ENCODE measurements at places on chromosomes 3 and 15. TPM values are rescaled to one million over a fixed set of nuclear protein-coding genes. Genes with fewer than 3 reads are reported as not detected.

GRCh38 chr3:157248590-157249422 is 88.9 kb upstream of the CCNL1 start:
- peak; percentile 95 for DNase-seq

DNA sequence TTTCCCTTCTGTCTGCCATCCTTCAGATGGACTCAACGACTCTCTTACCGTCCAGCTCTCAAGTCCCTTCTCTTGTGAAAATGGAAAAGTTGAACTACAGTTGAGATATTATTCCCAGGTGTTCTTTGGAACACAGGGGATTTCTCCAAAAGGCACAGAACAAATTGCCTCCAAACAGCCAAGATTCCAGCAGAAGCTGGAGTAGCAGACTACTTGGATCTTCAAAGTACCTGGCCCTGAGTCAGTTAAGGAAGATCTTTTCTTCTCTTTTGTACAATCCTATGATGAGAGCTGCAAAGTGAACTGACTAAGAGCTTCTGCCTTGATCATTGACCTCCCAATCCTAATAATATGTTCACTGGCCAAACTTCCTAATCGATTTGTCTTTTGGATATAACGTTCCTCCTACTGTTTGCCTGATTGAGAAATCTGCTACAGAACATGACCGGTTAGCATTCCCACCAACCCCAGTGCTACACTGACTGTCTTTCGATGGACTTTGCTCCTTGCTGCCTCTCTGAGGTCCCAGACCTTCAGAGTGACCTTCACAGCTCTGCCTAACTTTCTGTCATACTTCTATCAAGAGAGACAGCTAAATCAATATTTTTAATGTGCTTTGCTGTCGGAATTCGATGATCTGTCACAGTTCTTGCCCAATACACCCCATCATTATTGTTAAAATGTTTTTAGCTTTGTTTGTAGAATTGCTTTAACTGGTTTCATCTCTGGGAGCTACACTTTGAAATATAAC is 21.9 kb downstream of the PAQR9 start:
- no peak for DNase-seq

DNA sequence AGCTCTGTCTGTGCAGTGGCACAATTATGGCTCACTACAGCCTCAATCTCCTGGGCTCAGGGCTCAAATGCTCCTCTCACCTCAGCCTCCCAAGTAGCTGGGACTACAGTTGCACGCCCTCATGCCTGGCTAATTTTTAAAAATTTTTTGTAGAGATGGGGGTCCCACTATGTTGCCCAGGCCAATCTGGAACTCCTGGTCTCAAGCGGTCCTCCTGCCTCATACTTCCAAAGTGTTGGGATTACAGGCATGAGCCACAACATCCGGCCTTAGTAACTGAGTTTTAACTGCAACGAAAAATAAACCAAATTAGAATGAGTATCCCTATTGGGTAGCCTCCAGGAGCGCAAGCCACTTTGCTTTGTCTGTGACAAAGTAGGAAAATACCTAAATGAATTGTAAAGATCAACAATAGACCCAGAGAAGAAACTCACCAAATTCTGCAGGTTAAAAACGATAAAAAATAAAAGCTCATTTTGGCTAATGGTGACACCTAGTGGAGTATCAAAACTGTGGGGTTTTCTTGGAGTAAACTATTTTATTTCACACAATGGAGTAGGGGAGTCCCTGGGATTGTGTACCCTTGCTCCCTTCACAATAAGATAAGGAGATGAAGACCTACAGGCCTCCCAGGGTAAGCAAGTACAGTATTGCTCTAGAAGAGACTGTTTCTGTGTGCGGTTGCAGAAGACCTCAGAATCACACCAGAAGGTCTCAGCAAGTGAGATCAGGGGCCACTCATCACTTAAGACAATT is 21.0 kb upstream of the CA12 start:
- peak; percentile 55 for DNase-seq

DNA sequence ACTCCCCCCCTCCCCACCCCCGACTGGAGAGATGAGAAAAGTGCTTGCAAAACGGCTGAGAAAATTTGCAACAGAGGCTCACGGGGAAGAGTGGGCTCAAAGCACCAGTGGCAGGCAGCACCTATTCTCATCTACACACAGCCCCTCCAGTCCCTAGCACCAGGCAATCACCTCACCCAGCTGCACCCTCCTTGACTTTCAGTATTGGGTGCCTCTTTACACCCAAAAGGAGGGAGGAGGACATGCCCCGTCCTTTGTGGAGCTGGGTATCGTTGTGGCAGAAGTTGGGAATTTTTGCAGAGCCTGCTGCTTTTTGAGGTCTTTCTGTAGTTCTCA is 182.8 kb upstream of the TOPAZ1 start:
- DNase-seq, result no peak

DNA sequence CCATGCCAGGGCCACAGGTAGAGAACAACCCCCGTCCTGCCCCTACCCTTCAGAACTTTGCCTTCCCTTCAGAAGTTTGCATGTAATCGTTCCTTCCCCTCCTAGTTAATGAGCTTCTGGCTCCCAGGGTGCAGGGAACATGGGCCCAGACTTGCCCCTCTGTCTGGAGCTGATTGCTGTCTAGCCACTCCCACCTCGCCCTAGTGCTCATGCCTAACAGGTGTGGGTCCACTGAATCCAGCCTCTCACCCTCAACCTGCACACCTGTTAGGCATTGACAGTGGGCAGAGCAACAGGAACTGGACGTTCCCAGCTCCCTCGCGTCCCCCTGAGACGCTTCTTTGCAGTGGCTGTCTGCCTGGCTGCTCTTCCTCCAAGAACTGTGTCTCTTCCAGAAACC is 40.3 kb downstream of the WNT5A start:
- DNase-seq, result no peak

DNA sequence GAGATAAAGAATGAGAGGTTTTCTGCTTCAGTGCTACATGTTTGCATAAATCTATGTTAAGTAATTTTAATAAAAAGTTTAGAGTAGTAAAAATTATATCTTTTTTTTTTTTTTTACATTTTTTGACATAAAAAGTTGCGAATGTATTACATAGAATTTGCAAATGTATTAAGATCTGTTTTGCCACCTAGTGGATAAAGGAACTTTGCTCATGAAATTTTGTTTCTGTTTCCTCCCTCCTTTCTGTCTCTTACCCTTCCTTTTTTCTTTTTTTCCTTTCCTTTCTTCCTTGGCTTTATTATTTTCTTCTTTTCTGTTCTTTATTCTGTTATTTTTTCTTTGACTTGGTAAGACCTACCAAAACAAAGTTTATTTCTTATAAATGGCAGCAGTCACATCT is 58.5 kb upstream of the UTS2B start:
- DNase-seq, result peak; percentile 19

The FLNB gene
- total RNA-seq, result 46.1 TPM

DNA sequence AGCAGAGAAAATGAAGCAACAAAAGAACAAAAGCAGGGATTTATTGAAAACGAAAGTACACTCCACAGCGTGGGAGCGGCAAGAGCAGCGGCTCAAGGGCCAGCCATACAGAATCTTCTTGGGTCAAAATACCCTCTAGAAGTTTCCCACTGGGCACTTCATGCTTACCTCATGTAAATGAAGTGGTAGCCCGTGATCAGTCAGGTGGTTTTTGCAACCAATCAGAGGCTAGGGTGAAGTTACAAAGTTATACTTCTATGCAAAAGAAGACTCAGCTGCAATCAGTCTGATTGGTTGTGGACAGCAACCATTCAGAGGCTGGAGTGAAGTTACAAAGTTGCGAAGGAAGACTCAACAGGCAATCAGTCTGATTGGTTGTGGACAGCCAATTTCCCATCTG is 37.8 kb upstream of the TRH start:
- DNase-seq, result peak; percentile 76

The PRR20G gene
- not detected for total RNA-seq

DNA sequence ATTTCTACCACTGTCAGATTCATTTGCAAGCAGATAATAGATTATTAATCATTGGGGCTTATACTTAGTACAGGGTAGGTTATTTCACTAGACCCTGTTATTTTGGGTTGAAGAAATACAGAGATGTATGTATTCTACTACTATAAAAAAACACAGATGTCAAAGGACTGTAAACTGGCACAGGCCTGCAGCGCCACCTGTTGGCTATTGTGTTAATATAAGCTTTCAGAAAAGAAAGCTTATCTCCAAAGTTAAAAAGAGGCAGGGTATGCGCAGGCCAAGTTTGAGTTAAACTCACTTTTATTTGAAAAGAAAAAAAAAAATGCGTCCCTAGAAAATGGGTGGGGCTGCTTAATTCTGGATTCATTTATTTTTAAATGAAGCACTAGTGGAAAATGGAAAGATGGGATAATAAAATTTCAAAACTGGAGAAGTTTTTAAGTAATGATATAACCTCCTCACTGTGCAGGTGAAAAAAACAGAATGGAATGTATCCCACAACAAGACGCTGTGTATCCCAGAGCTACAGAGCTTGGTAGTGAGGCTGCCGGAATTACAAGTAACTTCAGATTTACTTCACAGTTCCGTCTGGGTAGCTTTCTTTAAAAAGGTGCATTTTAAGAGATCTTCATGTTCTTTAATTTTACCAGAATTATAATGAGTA is 407.2 kb upstream of the TGFBR2 start:
- DNase-seq, result peak; percentile 75

The DALRD3 gene
- total RNA-seq, result 42.5 TPM

- peak; percentile 61 for DNase-seq
Observed at GRCh38 chr3:140863580-140864009, 78.0 kb upstream of the SLC25A36 start.

The MRAS gene
- 40.8 TPM for total RNA-seq

GRCh38 chr3:119550192-119550910 is 9.1 kb downstream of the CD80 start:
- DNase-seq, result no peak

DNA sequence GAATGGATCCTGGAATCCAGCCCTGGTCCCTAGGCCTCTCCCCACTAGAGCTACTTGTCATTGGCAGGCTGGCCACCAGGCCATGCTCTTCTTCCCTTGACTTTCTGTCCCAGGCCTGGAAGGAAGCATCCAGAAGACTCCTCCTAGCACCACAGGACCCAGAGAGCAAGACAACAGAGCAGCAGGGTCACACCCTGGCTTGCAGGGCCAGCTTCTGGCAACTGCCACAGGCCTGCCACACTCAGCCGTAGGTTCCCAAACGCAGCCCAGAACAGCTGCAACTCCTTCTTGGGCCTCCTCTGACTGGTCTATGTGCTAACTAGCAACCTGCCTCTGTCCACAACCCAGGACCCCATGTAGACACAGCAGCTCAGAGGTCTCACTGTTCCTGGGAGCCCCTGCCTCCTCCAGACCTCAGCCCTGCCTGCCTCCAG is 36.8 kb upstream of the RPL32 start:
- DNase-seq, result no peak

DNA sequence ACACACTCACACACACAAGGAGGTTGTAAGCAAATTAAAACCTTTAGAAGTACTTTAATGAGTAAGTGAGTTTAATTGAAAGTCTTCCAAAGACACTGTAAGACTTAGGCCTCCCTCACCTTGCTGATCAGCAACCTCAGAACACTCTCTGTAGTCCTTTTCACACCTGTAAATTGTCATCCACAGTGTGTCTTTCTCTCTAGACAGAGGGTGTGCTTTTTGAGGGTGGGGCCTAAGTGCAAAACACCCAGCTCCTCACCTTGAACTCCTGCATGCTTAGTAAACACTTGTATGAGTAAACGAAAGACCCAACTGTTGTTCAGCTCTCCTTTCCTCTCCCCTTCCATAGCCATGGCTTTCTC is 183.2 kb upstream of the IL12A start:
- DNase-seq, result no peak

GRCh38 chr3:113897373-113897777 is 50.4 kb upstream of the ZDHHC23 start:
- no peak for DNase-seq

All from LHCN-M2 (cell line).